Erythroblast (primary cell): ENCODE measurements at places on chromosomes 11 and 22.
A peak's percentile ranks its signal among the peaks of the same experiment; 100 is the strongest.

DNA sequence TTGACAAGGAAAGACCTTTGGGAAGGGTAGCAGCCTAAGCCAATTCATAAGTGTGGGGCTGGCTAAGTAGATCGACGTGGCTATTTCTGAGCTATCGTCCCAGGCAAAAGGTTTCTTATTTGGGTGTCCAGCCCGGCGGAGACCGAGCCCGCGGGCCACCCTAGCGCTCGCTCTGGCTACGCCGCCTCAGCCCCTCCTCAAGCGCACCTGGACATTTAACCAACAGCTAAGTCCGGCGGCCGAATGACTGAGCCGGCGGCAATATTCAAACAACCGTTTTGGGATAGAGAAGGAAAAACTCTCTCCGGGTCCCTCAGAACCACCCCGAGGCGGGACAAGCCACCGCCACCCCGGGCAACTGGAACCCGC lies 457 bp downstream of the RNF141 start:
- peak; percentile 80 for DNase-seq

DNA sequence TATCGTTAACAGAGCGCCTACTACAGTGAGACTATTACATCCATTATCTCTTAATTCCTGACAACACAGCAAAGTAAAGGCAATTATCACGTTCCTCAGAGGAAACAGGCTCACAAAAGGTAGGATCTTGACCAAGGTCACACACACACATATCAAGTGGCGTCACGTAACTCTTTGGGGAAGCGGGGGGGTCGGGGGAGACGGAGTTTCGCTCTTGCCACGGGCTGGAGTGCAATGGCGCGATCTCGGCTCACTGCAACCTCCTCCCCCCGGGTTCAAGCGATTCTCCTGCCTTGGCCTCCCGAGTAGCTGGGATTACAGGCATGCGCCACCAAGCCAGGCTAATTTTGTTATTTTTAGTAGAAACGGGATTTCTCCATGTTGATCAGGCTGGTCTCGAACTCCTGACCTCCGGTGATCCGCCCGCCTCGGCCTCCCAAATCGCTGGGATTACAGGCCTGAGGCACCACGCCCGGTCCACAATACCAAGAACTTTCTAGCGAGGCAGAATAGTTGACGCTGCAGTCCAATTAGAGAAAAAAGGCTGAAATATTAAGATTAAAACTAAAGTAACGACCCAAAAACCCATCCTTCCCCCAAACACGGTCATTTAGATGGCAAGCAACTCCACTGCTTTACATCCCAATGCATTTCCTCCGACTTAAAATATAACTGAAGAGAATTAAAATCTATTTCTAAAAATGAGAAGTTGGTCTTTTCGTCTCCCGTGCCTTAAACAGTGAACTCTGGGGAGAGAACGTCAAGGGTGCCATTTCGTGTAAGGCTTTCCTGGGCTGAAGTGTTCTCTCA lies 1.2 kb downstream of the DDX17 start:
- peak; percentile 84 for DNase-seq

- DNase-seq, result no peak
Measured at GRCh38 chr11:121716060-121716459, 263.3 kb upstream of the SORL1-AS1 start.

- DNase-seq, result no peak
Measured at GRCh38 chr11:22603933-22604332, 21.7 kb downstream of the FANCF start.

GRCh38 chr11:126113515-126113957 lies 50.9 kb upstream of the CDON start:
- DNase-seq, result peak; percentile 78

DNA sequence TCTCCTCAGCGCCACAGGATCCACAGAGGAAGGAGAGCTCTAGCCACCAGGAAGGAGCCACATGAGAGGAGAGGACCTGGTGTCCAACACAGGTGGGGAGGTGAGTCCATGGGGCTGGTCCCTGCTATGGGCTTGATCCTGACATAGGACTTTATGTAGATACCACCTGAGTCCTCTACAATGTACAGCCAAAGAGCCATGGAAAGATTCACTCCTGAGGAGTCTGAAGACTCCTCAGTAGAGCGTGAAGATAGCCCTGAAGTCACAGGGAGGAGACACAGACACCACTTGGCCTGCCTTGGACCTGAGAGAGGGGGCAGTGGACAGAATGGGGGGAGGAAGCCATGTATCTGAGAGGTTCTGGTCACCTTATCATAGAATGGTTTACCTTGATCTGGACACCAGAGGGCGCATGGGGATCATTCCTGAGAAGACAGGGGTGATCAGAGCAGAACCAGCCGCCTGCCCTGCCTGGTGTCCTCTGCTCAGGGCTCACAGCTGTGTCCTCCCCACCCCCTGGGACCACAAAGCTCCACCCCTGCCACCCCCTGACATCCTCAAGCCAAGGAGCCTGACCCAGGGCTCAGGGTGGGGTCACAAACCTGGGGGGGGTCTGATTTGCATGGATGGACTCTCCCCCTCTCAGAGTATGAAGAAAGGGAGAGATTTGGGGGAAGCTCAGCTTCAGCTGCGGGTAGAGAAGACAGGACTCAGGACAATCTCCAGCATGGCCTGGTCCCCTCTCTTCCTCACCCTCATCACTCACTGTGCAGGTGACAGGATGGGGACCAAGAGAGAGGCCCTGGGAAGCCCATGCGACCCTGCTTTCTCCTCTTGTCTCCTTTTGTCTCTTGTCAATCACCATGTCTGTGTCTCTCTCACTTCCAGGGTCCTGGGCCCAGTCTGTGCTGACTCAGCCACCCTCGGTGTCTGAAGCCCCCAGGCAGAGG lies 77.0 kb downstream of the ZNF280B start:
- peak; percentile 33 for DNase-seq

DNA sequence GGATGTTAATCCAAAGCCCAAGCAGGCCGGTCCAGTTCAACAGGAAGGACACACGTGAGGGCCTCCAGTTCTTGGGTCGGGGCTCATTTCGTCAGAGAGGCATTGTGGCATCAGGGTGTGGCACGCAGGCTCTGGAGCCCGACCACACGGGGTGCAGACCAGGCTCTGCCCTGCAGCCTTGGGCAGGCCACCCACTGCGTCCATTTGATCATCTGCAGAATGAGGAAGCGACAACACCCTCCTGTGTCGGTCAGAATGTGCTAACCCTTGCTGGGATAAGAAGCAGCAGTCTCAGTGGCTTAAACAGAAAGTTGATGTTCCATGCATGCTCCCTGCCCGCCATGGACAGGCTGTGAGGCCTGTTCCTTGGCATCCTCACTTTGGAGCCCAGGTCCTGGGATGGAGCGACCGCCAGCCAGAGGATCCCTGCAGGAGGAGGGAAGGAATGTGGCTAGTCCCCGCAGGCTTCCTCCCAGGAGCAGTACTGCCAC lies 10.8 kb downstream of the RIBC2 start:
- DNase-seq, result no peak

GRCh38 chr11:128688896-128689546 lies 4.9 kb upstream of the FLI1 start:
- no peak for DNase-seq

DNA sequence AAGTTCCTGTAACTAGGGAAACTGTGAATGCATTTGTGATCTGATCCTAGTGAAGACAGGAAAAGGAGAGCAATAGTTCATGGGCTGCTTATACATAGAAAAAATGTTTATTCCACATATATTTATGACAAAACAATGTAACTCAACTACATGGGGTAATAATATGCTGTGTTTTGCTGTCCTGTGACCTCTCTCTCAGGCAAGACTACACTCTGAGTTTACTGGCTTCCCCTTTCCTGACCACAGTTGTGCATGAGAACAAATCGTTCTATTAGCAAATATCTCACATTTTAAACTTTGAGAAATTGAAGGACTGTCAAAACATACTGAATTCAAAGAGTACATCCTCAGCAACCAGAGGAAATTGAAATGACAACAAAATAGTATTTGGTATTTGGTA lies 161.9 kb upstream of the TRPC6 start:
- no peak for DNase-seq

DNA sequence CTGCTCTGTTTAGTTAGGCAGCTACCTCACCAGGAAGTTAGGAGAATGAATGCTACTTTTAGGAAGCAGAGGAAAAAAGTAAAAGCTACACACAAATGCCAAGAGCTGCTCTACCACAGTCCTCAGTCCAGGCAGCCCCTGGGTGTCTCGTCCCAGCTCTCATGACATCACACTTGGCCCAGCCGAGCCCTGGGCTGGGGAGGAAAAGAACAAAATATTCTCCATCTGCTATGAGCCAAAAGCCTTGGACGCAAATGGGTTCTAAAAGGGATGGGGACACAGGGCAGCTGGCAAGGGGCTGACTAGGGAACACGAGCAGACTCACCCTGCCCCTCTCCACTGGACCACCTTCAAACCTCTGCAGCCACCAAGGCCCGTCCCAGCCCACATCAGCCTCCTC lies 26.1 kb downstream of the TMEM184B start:
- DNase-seq, result no peak

GRCh38 chr22:24406322-24407277 lies 20.8 kb upstream of the ADORA2A start:
- peak; percentile 76 for DNase-seq

DNA sequence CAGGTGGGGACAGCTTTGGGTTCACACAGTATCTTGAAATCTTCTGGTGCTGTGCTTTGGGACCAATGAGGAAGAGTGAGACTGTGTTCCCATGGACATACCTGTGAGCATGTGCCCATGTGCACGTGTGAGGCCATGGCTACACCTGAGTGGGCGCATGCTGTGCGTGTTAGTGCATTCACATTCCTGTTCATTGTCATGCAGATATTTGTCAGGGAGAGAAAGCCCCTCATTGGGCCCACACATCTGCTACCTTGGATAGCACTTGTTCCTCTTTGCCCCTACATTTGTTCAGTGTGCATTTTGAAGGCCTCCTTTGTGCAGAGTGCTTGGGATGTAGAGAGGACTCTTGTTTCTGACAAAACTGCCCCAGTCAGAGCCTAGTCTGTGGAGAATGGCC lies 154.3 kb upstream of the E2F8 start:
- no peak for DNase-seq

DNA sequence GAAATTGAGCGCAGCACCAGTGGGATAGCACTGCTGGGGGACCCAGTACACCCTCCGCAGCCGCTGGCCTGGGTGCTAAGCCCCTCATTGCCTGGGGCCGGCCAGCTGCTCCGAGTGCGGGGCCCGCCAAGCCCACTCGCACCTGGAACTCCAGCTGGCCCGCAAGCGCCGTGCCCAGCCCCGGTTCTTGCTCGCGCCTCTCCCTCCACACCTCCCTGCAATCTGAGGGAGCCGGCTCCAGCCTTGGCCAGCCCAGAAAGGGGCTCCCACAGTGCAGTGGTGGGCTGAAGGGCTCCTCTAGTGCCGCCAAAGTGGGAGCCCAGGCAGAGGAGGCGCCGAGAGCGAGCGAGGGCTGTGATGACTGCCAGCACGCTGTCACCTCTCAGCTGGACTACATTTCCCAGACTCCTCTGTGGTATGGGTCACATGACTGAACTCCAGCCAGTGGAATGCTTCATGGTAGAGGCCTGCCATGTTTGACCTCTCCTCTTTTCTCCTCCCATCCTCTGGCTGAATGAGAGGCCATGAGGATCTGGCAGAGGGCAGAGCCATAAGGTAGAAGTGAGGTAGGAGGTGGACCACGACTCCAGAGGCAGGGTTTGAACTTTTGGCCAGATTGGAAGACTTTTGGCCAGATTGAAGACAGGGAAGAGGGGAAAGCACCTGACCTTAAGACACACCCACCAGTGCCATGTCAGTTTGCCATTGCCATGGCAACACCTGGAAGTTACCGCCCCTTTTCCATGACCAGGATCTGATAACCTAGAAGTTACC lies 6.2 kb downstream of the MRGPRD start:
- peak; percentile 32 for DNase-seq

- DNase-seq, result no peak
Measured at GRCh38 chr11:28547321-28547741, 439.1 kb downstream of the METTL15 start.

GRCh38 chr11:30467176-30467575 lies 119.0 kb downstream of the MPPED2 start:
- DNase-seq, result no peak

GRCh38 chr22:32158712-32159533 lies at the start of gene C22orf42:
TSS of gene C22orf42 (minus strand) at chr22:32159303. CDS start at chr22:32159215, 88 bp downstream.
- DNase-seq, result no peak

DNA sequence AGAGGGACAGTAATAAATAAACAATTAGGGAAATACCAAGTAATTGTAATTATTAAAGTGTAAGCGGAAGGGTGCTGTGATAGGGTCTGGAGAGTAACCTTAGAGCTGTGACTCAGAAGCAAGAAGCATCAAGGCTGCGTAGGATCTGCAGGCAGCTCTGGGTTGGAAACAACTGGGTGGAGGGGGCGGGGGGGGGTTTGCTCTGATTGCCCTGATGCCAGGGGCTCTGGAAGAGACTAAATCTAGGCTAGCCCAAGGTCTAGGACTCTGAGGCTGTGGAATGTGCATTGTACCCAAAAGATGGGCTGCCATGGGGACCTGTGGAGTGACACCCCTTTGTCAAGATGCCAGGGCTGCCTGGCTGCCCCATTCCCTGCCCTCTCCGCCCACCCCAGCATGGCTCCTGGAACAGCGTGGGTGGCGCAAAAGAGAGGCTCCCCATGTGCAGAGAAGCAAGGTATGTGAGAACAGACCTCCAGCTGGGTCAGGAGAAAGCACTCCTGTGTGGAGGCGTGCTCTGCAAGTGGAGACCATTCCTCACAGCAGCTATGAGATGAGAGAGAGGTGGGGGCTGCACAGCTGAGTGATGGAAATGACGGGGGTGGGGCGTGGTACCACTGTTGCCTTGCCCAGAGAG lies 101.1 kb upstream of the CRYBB3 start:
- DNase-seq, result no peak

- no peak for DNase-seq
Measured at GRCh38 chr11:21635394-21636145, 557.3 kb upstream of the ANO5 start.

GRCh38 chr22:26429458-26430286 lies 612 bp downstream of the ASPHD2 start:
- no peak for DNase-seq

- no peak for DNase-seq
Measured at GRCh38 chr11:118049771-118050170, 27.1 kb upstream of the TMPRSS4 start.

DNA sequence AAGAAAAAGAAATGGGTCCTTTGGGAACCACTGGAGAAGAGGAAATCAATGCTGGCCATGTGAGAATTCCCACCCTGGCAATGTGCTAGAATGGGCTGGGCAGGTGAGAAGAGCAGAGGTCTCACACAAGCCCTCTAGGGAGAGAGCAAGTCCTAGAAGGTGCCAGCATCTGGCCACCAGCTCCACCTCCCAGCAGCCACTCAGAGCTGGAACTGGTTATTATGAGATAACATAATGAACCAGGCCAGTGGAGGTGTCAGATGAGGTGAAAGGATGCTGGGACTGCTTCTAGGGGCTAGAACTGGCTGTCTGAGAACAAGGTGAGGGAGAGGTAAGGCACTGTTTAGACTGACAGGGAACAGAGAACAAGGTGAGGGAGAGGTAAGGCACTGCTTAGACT lies 29.3 kb downstream of the NEFH start:
- DNase-seq, result no peak
